ENCODE measurements at places on chromosomes 3 and 15. TPM values are rescaled to one million over a fixed set of nuclear protein-coding genes. Genes with fewer than 3 reads are reported as not detected.

Gene FAM174B
- total RNA-seq, result 38.5 TPM

GRCh38 chr3:157088601-157089454 lies 71.1 kb downstream of the CCNL1 start:
- H3K4me3 ChIP-seq, result peak overlapping the region; percentile 80
- H3K27ac ChIP-seq, result no peak overlapping the region
- no peaks in the 10 kb centered on the region for H3K36me3 ChIP-seq
- peaks cover 9% of the 10 kb centered on the region for H3K4me1 ChIP-seq

Gene HRG
- total RNA-seq, result not detected

Gene FRMD5
- 3.8 TPM for total RNA-seq

DNA sequence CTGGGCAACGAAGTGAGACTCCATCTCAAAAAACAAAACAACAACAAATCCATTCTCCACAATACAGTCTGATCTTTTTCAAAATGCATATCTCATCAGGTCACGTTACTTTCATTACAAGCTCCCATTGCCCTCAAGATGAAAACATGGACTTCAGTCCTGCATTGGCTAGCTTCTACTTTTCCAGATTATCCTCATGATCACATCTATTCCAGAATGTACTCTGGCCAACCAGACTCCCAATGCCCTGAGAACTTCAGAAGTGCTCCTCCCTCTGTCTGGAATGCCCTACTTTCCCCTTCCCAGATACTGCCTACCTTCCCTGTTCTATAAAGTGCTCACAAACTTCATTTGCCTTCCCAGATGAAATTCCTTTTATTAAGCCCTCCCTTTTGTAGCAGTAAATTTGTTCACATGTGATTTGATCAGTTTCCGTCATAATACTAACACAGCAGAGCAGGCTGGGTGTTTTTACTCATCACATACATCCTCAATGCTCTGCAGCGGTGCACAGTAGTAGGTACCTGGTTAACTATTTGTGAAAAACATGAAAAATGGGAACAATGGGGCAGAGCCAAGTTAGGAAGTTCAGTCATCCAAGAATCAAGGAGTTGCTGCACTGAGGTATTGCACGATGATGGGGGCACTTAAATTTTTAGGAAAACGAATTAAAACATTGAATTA lies 5.3 kb downstream of the RPL22L1 start:
- no peaks in the 10 kb centered on the region for H3K4me1 ChIP-seq
- H3K27ac ChIP-seq, result no peak overlapping the region
- H3K27me3 ChIP-seq, result no peaks in the 10 kb centered on the region
- peaks cover 21% of the 10 kb centered on the region for H3K36me3 ChIP-seq
- DNase-seq, result no peak

DNA sequence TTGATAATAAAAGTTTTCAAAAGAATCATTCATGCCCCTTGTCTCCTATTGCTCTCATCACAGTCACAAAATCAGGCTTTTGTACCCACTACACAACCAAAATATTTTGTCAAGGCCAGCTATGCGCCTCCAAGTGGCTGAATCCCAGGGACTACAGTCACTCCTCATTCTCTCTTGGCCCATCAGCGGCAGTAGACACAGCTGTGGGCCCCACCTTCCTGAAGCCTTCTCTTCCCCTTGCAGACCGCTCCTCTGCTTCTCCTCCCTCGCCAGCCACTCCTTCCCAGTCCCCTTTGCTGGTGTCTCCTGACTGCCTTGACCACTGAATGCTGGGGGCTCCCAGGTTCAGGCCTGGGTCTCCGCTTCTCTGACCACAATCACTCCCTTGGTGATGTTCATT lies 52.1 kb downstream of the LSM3 start:
- H3K4me3 ChIP-seq, result no peak overlapping the region
- H3K27me3 ChIP-seq, result no peaks in the 10 kb centered on the region
- H3K4me1 ChIP-seq, result no peaks in the 10 kb centered on the region
- peaks cover 2% of the 10 kb centered on the region for H3K36me3 ChIP-seq
- no peak overlapping the region for H3K27ac ChIP-seq
- no peak for DNase-seq

DNA sequence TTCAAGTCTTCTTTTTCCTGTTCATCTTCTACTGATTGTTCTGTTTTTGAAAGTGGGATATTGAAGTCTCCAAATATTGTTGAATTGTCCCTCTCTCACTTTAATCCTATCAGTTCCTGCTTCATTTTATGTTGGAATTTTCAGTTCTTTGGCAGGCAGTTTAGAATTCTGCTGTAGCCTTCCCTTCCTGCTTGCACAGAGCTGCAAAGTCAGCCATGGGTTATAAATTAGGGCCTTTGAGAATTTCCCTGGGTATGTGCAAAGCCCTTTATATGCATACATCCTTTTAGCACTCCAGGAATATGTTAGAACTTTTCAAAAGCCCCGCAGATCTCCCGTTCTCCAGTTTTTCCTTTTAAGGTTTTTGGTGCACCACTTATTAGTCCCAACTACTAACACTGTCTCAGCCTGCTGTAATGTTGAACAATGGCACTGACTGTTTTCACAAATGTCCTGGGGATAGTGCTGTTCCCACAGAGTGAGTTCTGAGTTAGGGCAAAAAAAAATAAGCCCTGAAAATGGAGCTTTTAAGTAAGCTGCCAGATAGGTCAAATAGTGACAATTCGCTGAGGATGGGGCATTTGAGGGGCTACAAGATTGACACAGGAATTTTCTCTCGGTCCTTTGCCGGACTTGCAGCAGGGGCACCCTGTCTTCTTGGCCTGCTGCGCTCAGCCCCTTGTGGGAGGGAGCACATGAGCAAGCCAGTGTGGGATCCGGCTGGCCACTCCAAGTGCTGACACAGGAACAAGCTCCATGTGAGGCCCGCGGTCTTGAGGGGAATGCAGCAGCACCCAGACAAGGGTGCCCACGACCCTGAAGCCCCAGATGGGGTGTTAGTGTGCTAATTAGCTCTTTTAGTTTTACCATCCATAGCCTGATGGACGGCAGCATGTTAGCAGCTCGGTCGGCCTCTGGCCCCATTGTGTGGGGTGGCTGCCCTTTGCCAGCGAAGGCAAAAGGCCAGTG lies 96.0 kb downstream of the VPS8 start:
- H3K27me3 ChIP-seq, result no peaks in the 10 kb centered on the region
- H3K27ac ChIP-seq, result peak overlapping the region; percentile 66
- H3K36me3 ChIP-seq, result peaks cover 23% of the 10 kb centered on the region

Gene RBP2
- not detected for total RNA-seq

Gene CLDN18
- total RNA-seq, result not detected

DNA sequence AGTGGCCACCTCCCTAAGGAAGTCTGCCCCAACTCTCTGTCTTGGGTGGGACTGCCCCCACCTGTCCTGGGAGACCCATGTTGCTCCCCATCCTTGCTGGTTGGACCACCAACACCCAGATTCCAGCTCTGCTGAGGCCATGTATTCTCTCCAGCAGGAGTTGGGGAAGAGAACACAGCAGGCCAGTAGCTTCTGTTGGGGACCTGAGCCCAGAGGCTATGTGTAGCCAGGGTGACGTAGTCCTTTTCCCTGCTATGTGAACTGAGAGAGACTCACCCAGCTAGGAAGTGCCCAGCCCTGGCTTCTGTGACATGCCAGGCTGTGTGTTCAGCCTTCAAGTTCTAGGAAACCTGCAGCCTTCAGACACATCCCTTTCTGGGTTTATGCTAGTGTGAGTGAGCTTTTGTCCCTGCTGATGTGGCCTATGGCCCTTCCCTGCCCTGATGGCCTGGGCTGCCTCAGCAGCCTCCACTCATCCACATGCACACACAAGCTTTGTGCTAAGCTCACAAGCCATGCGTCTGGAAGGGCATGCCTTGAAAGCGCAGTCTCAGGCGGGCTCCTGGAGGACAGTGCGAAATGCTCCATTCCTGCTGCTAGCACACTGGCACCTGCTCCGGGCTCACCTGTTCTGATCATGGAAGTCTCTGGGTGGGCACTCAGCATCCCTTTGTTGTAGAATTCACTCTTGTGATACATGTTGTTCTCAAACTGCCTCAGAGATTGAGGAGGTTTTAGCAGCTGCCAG lies 42.6 kb downstream of the KY start:
- no peak overlapping the region for H3K4me3 ChIP-seq
- no peaks in the 10 kb centered on the region for H3K36me3 ChIP-seq
- H3K27me3 ChIP-seq, result no peaks in the 10 kb centered on the region
- no peak overlapping the region for H3K27ac ChIP-seq
- DNase-seq, result no peak

- H3K36me3 ChIP-seq, result no peaks in the 10 kb centered on the region
- no peak for DNase-seq
- no peak overlapping the region for H3K27ac ChIP-seq
- H3K4me1 ChIP-seq, result no peaks in the 10 kb centered on the region
- no peaks in the 10 kb centered on the region for H3K27me3 ChIP-seq
- no peak overlapping the region for H3K4me3 ChIP-seq
Measured at GRCh38 chr3:29503958-29504357, 223.1 kb downstream of the RBMS3 start.

- DNase-seq, result no peak
- no peak overlapping the region for H3K4me3 ChIP-seq
- H3K36me3 ChIP-seq, result no peaks in the 10 kb centered on the region
- H3K27me3 ChIP-seq, result no peaks in the 10 kb centered on the region
- H3K27ac ChIP-seq, result no peak overlapping the region
- no peaks in the 10 kb centered on the region for H3K4me1 ChIP-seq
Measured at GRCh38 chr15:81054236-81054635, 53.5 kb downstream of the TLNRD1 start.

- H3K27ac ChIP-seq, result no peak overlapping the region
- peaks cover 78% of the 10 kb centered on the region for H3K36me3 ChIP-seq
Measured at GRCh38 chr3:23959135-23959900, 14.2 kb downstream of the NR1D2 start.

DNA sequence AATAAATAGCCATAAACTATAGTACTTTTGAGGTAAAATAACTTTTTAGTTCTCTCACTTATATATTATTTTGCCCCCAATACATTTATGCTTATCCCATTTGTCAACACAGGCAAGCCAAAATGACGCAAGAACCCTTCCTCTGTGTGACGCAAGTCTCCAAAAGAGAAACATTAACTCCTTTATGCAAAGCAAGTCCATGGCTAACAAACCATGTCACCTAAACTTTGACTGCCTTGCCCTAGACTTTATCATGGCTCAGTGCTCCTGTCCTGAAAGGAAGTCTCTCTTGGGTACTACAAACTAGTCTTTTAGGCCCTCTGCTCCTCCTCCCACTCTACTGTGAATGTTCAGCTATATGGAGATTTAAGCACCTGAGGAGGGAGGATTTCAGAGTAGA lies 230.5 kb downstream of the UNC13C start:
- DNase-seq, result no peak
- no peaks in the 10 kb centered on the region for H3K36me3 ChIP-seq
- H3K27ac ChIP-seq, result no peak overlapping the region
- no peak overlapping the region for H3K4me3 ChIP-seq
- H3K4me1 ChIP-seq, result no peaks in the 10 kb centered on the region

Data from H9 (cell line).